GM04503 (cell line): ENCODE measurements at places on chromosomes 7 and 10.

GRCh38 chr10:83515001-83515400 is 624.3 kb upstream of the GHITM start:
- no peak for DNase-seq

DNA sequence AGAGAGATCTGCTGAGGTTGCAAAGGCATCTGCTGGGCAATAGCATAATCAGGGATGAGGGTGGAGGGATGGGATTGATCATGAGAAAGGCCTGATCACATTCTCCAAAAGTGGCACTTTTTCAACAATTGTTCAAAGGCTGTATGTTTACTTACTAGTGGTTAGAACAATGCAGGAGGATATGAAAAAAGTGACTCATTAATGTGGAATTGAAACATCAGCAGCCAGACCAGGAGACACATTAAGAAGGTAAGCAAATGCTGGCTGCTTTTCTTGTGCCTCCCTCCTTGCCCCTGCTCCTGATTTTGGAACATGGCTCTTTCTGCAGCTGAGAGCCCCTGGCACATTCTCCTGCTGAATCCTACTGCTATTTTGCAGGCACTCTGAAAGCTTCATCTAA is 63.5 kb downstream of the FAM204A start:
- no peak for DNase-seq

DNA sequence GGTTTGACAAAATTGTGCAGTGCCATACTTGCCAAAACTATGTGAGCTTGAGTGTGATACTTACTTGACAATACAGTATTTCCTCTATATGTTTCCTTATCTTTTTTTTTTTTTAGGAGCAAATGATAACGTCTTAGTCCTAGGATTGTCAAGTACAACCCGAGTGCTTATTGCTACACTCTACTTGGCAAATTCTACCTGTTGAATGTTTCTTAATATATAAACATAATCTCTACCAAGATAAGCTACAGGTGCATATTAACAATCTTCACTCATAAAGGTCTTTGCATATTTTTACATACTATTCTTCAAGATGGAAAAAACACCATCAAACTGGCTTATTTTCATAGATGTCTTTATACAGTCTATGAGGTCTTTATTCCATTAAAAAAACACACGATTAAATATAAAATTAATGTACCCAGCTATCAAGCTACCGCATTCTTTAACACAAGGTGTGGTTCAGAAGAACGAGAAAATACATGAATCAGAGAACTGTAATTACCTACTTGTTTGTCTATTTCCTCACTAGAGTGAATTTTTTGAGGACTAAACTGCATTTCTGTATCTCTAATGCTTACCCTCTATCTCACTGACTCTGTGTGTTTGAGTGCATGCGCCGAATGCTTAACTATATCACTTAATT is 76.1 kb upstream of the PDSS1 start:
- no peak for DNase-seq

- no peak for DNase-seq
These were observed 438.3 kb downstream of the DNAJB6 start for GRCh38 chr7:157775021-157775559.

DNA sequence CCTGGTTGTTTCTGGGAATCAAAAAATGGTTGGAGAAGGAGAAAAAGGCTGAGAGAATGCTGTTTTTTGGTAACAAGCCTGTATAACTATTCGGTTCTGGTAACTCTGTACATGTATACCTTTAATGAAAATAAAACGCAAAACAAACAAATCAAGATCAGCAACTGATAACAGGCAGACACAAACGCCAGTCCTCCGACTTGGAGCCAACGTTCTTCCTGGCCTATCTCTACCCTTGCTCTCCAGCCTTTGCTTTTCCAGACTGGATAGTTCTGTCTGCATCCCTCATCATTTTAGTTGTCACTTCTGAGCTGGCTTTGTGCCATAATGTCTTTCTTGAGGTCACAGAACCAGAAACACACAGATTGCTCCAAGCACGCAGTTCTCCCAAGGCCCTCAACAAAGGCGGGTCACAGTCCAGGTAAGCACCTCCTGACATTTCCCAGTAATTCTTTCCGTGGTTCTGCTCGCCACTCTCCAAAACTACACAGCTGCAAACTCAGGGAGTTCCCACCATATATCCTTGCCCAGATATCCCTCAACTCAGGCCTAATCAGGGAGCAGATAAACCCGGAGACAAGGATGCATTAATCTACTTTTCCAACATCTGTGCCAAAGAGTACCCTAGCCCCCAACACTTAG is 20.2 kb downstream of the HIP1 start:
- no peak for DNase-seq

DNA sequence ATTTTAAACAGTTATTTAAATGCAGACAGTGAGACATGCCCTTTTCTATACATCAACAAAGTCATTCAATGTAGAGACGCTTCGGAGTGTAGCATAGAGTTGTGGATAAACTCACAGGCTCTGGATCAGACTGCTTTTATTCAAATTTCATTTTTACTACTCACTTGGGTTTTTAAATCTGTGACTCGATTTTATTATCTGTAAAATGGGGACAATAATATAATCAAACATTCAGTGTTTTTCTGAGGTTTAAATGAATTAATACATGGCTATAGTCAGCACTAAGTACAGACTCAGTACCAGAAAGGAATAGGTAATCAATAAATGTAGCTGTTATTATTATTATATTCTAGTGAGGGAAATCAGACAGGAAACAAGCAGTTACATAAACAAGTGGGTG is 43.4 kb downstream of the THSD7A start:
- no peak for DNase-seq

DNA sequence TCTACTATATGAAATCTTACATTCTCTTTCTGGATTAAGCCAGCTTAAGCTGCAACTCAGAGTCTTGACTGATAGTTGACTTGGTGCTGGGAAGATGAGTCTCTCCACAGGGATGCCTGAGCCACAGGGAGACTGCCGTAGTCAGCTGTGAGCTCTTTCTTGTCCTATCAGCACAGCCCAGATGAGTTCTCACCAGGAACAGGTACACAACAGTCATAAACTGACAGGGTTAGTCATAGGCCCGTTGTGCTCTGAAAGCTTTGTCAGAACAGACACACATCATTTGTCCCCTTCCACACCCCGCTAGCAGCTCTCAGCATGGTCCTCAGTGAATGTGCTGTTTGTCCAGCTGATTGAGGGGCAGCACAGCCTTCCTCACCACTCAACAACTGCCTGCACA is 221.6 kb downstream of the RPS24 start:
- DNase-seq = no peak

DNA sequence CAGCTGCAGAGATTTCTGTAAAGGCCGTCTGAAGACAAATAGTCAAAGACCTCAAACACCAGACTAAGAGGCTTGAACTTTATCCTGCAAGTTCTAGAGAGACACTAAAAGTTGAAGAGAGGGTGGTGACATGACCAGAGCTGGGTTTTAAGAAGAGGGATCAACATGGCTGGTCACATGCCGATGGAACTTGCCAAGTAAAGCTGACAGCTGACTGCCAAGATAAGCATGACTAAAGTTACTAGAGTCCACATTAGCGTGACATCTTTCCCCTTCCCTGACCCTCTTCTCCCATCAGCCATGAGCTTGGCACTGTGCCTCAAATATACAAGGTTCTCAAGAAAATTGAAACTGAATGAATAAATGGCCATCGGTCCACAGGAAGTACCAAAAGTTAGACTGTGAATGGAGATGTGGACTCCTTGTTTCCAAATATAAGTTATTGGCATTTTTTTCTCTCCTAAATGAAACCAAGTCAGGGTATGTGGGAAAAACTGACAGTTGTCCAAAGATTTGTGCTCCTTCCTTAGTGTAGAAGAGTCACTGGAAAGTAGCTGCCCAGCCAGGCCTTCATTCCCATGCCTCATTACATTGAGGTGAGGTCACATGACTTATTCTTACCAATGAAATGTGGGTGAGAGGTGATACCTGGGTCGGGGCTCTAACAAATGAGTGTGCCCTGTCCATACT is 24.5 kb downstream of the XPNPEP1 start:
- DNase-seq = no peak

DNA sequence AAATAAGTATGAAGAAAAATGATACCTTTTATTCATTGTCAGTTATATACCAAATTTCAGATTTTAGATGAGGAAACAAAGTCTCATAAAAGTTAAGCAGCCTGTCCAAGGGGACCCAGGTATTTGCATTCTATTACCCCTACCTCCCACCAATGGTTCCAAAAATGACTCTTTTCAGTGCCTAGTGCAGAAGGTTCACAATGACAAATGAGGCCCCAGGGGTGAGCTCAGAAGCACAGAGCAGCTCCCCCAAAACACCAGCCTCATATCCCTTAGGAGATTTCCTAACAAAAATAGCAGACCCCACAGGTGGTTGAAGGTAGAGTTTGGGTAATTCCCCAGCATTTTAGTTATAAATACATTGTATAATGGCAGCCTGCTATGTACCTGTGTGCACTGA is 168.6 kb downstream of the REEP3 start:
- DNase-seq = no peak
